ENCODE measurements at places on chromosomes 5 and 9.

DNA sequence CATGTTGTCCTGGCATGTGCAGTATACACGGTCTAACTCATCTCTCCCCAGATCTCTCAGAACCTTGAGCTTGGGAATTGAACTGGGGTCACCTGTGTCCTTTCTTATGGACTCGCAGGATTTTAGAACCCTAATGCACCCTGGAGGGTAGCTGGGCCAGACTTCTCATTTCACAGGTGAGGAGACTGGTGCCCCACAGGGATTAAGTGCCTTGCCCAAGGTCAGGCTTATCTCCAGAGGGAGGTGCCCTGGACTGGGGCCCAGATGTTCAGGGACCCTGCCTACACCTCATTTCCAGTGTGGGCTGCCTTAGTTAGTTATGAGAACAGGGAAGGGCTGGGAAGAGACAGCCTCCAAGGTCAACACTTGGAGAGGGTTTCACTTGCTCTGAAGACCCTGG lies 4.0 kb upstream of the NUP214 start:
- no peak for DNase-seq
- no peaks in the 10 kb centered on the region for H3K36me3 ChIP-seq
- no peak overlapping the region for H3K4me3 ChIP-seq
- no peaks in the 10 kb centered on the region for H3K27me3 ChIP-seq
- H3K27ac ChIP-seq, result no peak overlapping the region
- no peaks in the 10 kb centered on the region for H3K4me1 ChIP-seq

DNA sequence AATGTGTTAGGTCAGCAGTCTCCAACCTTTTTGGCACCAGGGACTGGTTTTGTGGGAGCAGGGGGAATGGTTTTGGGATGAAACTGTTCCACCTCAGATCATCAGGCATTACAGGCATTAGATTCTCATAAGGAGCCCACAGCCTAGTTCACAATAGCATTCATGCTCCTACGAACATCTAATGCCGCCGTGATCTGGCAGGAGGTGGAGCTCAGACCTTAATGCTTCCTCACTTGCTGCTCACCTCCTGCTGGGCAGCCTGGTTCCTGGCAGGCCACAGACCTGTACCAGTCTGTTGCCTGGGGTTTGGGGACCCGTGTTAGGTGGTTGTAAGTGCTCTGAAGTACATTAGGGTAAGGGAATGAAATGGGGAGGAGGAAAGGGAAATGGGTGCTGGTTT lies 9.7 kb upstream of the CTNNA1 start:
- no peak for DNase-seq
- no peaks in the 10 kb centered on the region for H3K27me3 ChIP-seq
- H3K36me3 ChIP-seq, result no peaks in the 10 kb centered on the region
- no peaks in the 10 kb centered on the region for H3K4me1 ChIP-seq
- no peak overlapping the region for H3K4me3 ChIP-seq
- H3K27ac ChIP-seq, result no peak overlapping the region

- no peaks in the 10 kb centered on the region for H3K4me1 ChIP-seq
- no peak for DNase-seq
- H3K27me3 ChIP-seq, result no peaks in the 10 kb centered on the region
- H3K27ac ChIP-seq, result peak overlapping the region; percentile 20
Observed at GRCh38 chr5:66881480-66882161, 285.4 kb downstream of the MAST4 start.

DNA sequence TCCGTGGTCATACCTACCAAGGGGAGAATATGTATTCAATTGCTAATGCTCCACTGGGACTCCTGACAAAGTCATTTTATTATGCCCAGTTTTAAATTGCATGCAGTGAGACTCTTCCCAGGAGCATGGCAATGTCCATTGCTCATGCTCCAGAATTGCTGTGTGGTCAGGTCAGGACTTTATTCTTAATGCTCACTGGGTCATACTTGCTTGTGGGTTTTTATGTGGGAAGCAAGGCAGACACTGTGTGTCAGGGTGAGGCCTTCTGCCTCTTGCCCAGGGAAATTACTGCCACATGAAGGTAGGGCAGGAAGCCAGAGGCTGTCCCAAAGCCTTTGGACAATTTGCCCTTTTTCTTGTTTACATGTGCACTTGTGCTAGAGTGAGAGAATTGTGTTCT lies 164.6 kb upstream of the MEF2C start:
- no peak overlapping the region for H3K27ac ChIP-seq
- no peak overlapping the region for H3K4me3 ChIP-seq
- H3K36me3 ChIP-seq, result no peaks in the 10 kb centered on the region
- no peaks in the 10 kb centered on the region for H3K4me1 ChIP-seq
- H3K27me3 ChIP-seq, result no peaks in the 10 kb centered on the region

GRCh38 chr5:158525663-158526062 lies 574.1 kb downstream of the EBF1 start:
- H3K27me3 ChIP-seq, result no peaks in the 10 kb centered on the region
- H3K27ac ChIP-seq, result no peak overlapping the region
- no peak for DNase-seq

DNA sequence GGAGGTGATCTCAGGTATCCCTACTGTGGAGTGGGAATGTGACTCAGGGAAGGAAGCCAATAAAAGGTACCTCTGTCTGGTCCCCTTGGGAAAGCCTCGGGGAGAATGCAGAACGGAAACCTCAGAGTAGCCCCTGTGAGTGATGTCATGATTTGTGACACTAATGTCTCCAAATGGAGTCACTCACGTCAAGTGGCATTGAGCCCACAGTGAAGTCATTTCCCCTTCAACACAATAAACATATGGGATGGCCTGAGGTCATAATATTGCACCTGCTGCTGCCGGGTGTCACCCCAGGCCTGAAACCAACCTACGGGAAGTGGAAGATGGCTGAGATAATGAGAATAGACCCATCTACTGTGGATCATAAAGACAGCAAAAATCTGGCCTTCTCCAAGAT lies 75.9 kb upstream of the GOLM1 start:
- no peak overlapping the region for H3K27ac ChIP-seq
- no peak overlapping the region for H3K4me3 ChIP-seq
- H3K27me3 ChIP-seq, result no peaks in the 10 kb centered on the region
- H3K36me3 ChIP-seq, result no peaks in the 10 kb centered on the region
- H3K4me1 ChIP-seq, result no peaks in the 10 kb centered on the region

DNA sequence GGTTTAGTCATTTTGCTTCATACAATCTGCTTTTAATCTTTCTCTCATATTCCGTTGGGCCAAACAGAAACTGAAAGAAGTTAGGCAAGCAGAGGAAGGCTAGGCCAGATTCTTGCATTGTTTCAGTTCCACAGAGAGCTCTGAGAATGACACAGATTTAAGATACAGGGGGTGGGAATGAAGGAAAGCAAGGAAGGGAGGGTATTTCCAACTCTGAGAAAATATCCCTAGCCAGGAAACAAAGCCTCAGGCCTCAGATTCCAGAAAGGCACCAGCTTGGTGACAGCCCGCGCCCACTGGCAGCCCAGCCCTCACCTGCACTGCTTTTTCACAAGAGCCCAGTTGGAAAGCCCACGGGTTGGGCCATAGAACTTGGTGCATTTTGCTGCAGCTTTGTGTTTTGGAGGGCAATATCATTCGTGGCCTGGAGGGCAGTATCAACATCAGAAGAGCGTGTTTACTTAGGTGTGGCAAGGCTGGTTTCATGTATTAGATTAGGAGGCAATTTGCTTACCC lies 63.5 kb downstream of the ENC1 start:
- no peak for DNase-seq
- peak overlapping the region; percentile 66 for H3K27ac ChIP-seq
- peaks cover 32% of the 10 kb centered on the region for H3K4me1 ChIP-seq
- no peaks in the 10 kb centered on the region for H3K36me3 ChIP-seq
- H3K4me3 ChIP-seq, result no peak overlapping the region
- H3K27me3 ChIP-seq, result no peaks in the 10 kb centered on the region

GRCh38 chr9:89431930-89432725 lies 65.8 kb downstream of the SEMA4D start:
- peaks cover 4% of the 10 kb centered on the region for H3K4me1 ChIP-seq
- no peak overlapping the region for H3K27ac ChIP-seq

DNA sequence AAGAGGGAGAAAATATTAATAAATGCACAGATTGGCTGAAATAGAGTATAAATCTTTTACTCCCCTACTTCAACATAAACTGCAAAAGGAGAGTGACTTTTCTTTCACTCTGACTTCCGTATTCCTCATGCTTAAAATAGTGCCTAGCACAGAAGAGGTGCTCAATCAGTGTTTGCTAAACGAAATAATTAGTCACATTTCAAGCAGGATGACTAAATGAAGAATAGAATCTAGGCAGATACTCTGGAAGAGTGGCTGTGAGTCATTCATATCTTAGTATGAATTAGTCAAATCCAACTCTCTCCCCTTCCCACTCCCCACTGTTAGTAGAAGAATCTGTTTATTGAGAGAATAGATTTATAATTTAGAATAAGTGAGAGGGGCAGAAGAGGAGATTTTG lies 4.8 kb downstream of the CD274 start:
- H3K27ac ChIP-seq, result no peak overlapping the region
- no peaks in the 10 kb centered on the region for H3K4me1 ChIP-seq
- H3K36me3 ChIP-seq, result no peaks in the 10 kb centered on the region

Measured in pancreas (tissue), 10 donors.